ENCODE measurements at places on chromosomes 16 and 17.

- no peak for DNase-seq
These were observed 21.1 kb upstream of the NUP93 start for GRCh38 chr16:56708525-56709442.

DNA sequence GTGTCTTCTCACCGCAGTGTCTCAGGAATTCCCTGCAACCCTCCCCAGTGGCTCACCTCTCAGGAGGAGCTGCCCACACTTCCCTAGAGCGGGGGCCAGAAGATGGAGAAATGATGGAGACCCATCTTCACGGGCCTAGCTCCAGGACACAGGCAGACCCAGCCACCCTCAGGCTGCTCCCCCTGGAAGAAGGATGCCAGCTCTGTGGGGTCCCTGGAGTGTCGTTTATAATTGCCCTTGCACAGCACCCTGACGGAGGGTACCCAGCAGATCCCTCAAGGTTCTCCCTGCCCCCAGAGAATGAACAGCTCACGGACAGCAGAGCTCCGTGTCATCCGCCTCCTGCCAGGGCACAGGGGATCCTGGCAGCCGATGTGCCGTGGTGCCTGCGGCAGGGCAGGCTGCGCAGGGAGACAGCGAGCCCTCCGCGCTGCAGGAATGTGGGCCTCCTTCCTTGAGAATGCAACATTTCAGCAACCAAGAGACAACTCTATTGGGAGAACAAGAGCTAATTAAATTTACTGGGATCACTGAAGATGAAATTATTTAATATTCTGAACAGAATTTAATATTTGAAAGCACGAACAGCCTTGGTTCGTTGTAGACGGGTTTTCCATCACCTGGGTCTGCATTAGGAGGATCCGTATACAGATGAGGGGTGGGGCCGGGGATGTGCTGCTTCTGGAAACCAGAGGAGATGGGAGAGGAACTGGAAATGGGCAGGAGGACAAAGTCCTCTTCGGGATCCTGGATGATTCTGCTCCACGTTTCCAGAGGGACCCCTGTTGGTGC, 21.0 kb upstream of the RBFOX3 start:
- DNase-seq, result no peak

- DNase-seq, result no peak
These were observed 244.4 kb downstream of the HS3ST3B1 start for GRCh38 chr17:14545156-14545906.

DNA sequence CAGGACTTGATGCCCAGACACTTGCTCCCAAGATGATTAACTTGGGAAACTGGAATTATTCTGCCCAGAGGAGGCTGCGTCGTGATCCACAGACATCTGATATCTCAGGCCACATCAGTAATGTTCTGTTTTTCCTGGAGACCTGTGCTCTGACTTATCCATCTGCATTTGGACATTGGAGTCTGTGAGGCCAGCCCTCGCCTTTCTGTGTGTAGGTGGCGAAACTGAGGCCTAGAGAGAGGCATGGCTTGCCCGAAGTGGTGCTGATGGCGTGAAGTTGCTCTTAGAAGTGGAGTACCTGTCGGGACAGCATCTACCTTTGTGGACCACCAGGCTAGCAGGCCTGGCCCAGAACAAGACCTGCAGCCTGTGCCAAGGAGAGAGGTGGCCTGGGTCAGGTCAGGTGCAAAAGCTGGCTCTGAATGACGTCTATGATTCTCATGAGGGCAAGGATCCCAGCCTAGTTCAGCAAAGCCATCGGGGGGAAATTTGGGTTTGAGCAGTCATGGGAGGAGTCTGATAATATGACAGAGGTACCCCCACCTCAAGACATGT, 186.8 kb upstream of the ZNF469 start:
- DNase-seq, result no peak

GRCh38 chr16:58797137-58797801, 63.2 kb upstream of the GOT2 start:
- DNase-seq, result no peak

GRCh38 chr17:8997994-8998628, 23.2 kb upstream of the NTN1 start:
- DNase-seq, result no peak

GRCh38 chr17:66782851-66783250, 52.1 kb upstream of the CACNG5 start:
- DNase-seq, result no peak

GRCh38 chr17:8264320-8264719, 15.2 kb downstream of the PFAS start:
- DNase-seq, result no peak

DNA sequence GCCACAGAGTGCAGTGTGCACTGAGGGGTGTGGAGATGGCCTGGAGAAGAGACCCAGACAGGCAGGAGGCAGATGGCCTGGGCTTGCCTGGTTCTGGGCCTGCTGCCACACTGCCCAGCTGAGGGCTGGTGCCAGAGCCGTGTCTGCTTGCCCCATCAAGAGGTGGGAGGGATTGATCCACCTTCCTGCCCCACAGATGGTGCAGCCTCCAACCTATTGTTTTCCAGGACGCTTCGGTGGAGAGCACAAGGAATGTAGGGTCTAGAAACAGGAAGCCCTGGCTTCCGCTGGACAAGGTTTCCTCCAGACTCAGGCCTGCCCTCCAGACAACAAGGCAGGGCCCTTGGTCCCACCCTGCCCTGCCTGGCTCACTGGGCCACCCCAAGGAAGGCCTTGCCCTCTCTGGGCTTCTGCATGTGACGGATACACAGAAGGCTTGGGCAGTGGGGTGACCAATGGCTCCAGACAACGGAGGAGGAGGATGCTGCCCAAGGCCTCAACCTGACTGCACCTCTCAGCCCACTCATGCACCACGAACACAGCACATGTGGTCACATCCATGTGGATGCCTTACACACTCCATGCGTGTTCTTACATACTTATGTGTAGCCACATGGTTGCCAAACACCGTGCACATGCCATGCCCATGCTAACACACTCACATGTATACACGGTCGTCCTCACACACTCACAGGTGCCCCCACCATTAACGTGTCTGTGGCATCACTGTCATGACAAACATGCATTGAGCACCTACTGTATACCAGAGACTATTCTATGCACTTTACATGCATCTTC, 6.5 kb upstream of the CDH5 start:
- DNase-seq, result no peak

DNA sequence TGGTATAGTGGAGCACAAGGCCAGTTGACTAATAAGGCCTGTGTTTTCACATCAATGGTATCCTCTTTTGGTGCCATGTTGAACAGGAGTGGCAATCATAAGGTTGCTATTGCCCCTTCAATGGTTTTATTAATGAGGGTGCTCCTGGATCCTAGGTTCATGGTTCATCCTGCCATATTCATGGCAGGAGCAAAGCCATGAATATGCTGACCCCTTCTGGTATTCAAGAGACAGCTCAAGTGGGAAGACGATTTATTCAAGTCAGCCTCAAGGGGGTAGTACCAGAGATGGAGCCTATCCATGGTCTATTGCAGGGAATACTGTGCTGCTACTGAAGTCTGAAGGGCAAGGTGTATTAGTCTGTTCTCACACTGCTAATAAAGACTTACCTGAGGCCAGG, 2.6 kb downstream of the ABCA9 start:
- DNase-seq, result no peak

- peak; percentile 52 for DNase-seq
These were observed at the start of gene RPRML for GRCh38 chr17:46979147-46979863. RPRML (minus strand) TSS chr17:46979253; CDS start chr17:46979007, 246 bp downstream.

DNA sequence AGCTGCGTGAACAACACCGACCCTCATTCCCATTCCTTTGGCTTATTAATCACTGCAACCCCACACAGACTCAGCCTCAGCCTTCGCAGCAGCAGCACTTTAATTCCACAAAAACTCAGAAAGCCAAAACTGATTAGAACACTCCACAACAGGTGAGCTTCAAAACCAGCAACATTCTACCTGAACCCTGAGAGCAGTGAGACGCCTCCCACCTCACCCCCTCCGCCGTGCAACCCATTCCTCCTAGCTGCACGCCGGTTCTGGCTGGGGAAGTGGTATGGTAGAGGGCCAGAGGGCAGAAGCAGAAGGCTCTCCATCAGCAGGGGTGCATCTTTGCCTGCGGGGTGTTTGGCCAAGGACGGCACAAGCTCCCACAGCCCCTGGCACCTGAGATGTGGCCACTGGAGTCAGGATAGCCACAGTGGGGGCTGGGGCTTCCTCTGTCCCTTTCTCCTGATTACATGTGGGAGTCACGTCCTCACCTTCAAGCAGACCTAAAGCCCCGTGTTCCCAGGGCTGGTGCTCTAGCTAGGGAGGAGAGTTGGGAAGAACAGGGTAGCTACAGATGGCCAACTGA, 1.6 kb downstream of the BORCS6 start:
- no peak for DNase-seq

DNA sequence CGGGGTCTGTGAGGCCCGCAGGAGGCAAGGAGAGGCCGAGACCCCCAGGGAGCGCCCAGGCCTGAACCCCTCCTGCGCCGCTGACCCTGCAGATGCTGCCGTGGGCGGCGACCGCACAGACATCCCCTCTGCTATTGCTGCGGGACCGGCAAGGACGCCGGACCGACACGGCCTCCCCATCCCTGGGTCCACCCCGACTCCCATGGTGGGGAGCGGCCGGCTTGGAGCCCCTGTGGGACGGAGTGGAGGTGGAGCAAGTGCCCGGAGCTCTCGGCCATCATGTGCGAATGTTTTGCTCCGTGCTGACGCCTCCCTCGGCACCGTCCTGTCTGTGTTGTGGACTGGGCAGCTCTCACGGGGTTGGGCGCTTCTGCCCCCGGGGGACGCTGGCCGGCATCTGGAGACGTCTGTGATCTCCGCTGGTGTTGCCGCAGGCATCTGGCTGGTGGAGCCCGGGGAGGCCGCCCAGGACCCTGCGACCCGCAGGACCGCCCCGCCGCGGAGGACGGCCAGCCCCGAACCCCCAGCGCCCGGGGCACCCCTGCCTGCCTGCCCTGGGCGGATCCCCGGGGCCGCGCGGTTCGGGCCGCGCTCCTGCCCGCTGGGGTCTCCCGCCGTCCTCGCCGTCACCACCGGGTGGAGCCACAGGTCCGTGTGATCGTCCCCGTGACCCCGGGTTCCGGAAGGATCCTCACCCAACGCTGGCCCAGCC, 12.8 kb upstream of the GNG13 start:
- no peak for DNase-seq

GRCh38 chr16:53817117-53817755, 113.3 kb downstream of the FTO start:
- DNase-seq, result no peak

DNA sequence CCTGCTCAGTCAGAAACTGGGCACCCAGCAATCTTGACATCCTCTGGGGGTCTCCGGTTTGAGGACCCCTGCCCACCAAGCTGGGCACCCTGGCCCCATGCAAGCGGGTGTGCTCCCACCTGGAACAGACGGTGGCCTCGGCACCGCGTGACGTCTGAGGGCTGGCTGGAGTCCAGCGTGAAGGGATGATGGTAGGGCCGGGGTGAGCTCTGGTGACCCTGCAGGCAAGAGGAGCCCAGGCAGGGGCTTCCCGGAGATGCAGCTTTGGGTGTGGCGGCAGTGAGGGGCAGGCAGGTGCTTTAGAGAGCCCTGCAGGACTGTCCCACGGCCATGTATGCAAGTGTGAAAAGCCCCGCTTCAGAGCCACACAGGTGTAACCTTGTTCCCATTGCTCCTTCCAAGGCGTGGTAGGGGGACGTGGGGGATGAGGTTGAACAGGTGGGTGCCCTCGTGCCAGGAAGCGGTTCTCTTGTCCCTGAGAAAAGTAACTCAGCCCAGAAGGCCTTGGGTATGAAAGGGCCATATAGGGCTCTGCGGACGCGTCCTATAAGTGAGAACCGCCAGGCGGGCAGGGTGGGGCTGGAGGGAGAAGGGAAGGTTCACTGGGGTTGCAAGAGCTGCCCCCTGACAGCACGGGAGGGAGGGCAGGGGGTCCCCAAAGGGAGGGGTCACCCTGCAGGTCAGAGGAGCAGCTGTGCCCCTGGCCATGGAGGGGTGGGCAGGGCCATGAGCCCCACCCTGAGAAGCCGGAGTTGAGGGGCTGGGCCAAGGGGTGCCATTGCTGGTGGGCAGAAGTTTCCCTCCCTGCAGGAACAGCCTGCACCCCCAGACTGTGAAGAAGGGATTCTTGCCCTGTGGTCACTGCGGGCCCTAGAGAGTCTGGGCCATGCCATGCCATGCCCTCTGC, 9.2 kb downstream of the RGS11 start:
- no peak for DNase-seq

GRCh38 chr17:82248815-82249674, 20.2 kb downstream of the SLC16A3 start:
- DNase-seq, result no peak

DNA sequence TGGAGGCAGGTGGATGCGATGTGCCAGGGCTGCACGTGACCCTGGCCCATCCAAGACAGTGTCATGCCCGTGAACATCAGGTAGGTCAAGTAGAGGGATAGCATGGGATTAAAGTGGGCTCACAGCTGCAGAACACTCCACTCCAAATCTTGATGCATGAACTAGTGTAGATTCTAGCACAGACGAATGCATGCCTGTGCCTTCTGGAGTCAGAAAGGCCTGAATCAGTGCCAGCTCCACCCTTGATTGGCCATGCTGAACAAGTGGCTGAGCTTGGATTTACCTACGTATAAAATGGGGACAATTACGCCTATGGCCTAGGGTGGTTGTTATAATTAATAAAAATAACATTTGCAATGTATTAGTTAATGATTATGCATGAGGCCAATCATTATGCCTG, 10.6 kb downstream of the IRX3 start:
- no peak for DNase-seq

DNA sequence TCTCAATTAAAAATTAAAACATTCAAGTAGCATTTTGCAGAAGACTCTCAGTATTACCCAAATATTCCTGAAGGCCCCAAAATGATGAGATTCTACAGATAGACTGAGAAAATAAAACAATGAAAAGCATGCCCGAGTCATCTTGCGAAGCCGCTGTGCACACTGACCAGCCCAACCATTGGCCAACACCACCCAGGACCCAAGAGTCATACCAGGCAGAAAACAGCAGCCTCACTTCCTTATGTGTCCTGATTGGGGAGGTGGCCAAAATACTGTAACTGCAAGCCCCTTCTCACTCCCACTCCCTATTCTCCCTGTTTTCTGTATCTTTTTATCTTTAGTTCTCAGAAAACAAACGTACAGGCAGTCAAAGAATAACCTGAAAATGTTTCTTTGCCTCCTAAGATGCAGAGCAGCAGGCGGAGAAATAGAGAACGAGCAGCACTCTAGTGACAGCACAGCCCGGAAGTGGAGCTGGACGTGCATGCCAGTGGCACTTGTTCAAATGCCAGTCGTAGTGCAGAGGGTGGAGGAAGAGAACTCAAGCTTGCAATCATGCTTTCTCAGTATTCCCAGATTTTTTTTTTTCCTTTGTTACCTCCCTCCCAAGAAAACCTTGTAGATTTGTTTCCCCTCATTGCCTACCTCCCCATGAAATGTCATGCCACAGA, 182.3 kb upstream of the SOX9 start:
- no peak for DNase-seq

- no peak for DNase-seq
These were observed 41.8 kb downstream of the BRD7 start for GRCh38 chr16:50326835-50327465.

- no peak for DNase-seq
These were observed 14.8 kb downstream of the SGCA start for GRCh38 chr17:50180620-50181019.
